ENCODE measurements at places on chromosomes 5 and 9.
A peak's percentile ranks its signal among the peaks of the same experiment; 100 is the strongest.

- no peak for DNase-seq
Observed at GRCh38 chr5:135596788-135597187, 18.0 kb upstream of the CXCL14 start.

DNA sequence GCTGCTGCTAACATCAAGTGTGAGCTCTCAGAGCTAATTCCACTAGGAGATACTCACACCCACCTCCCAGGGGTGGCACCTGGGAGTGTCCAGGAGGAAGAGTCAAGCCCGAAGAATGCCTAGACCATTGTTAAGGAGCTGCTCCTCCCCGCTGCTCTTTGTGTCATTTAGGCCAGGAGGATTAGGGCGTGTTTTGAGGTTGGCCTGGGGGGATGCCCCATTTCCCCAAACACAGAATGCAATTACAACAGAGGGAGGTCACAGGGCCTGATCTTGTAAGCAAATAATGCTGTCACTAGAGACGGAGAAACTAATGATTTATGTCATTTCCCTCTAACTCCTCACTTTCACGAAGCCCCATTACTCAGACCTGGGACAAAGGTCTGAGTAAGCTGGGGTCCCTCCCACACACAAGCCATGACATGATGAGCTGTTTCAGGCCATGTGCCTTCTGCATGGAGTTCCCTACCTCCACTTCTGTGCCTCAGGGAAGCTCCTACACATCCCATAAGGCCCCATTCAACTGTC, 312.5 kb downstream of the ACTL7B start:
- DNase-seq = peak; percentile 23

- no peak for DNase-seq
Observed at GRCh38 chr5:32022638-32023037, 151.5 kb downstream of the GOLPH3 start.

GRCh38 chr9:6644346-6645104, 1.0 kb downstream of the GLDC start:
- DNase-seq = no peak

- no peak for DNase-seq
Observed at GRCh38 chr5:123512611-123513461, 859 bp downstream of the CSNK1G3 start.

DNA sequence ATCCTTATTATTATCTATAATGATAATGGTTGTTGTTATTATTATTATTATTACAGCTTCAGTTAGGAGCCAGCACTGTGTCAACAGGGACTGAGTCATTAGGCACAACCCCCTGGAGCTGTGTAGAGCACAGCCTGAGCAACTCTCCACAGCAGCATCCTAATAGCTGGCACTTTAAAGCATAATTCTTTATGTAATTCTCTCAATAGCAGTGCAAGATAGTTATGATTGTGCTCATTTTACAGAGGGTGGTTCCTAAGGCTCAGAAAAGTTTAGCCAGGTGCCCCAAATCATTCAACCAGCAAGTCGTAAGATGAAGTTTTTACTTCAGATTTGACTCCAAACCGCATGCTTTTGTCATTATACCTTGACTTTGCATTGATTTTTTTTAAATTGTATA, 390.3 kb downstream of the ANXA1 start:
- DNase-seq = no peak

- DNase-seq = no peak
Observed at GRCh38 chr9:19533373-19533772, 124.6 kb downstream of the ACER2 start.

DNA sequence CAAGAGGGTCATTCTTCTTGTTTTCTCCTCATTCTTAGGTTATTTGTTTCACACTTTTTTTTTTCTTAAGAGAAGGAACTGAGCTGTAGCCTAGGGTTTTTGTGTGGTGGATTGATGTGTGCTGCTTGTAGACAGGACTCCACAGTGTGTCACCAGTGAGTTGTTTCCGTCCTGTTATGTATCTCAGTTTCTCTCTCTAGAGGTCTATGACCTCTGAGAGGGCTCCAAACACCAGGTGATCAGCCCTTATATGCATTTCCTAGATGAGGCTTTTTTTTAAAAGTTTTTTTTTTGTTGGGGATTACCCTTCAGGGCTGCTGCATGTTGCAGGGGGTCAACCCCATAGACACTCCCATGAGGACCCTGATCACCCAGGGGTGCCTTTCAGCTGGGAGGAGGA, 124.2 kb upstream of the MAST4 start:
- no peak for DNase-seq

DNA sequence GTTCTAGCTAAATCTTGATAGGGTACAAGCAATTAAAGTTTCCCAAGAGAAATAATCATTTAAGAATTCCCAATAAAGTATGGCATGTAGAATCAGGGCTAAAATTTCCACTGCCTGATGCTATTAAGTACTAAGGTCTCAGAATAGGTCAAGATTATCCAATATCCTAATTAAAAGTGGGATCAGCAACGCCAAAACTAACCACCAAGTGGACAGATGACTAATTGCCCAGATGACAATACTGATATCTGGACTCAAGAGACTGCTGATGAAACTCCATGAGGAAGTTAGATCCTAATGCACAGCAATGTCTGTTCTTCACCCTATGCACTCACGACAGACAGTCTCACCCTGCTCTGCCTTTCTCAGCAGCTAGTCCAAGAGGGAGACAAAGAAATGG, 14.3 kb downstream of the DEPDC1B start:
- no peak for DNase-seq

GRCh38 chr5:74122175-74122574, 496.2 kb downstream of the ARHGEF28 start:
- peak; percentile 28 for DNase-seq

GRCh38 chr9:72703574-72703973, 182.2 kb downstream of the TMC1 start:
- DNase-seq = peak; percentile 39

DNA sequence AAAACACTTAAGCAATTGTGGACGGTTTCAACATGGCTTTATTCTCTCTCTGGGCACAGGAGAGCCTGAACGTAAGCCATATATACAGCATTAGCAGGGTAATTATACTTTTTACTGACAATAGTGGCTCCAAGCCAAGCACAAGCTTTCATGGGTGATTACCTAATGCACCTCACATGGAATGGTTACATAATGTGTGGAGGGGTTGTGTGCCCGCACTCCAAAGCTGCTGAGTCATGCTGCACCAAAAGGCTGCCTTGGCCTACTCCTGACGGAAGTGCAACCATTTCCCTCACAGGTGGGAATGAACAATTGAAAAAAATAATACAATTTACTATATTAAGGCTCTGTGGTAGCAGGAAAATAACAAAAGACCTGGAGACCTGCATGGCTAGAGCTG, 86.5 kb upstream of the ATP10B start:
- DNase-seq = no peak

- DNase-seq = peak; percentile 51
Observed at GRCh38 chr5:179345433-179346321, at the start of gene ADAMTS2. TSS of gene ADAMTS2 (minus strand) at chr5:179345461. CDS start at chr5:179345328, 133 bp downstream.

DNA sequence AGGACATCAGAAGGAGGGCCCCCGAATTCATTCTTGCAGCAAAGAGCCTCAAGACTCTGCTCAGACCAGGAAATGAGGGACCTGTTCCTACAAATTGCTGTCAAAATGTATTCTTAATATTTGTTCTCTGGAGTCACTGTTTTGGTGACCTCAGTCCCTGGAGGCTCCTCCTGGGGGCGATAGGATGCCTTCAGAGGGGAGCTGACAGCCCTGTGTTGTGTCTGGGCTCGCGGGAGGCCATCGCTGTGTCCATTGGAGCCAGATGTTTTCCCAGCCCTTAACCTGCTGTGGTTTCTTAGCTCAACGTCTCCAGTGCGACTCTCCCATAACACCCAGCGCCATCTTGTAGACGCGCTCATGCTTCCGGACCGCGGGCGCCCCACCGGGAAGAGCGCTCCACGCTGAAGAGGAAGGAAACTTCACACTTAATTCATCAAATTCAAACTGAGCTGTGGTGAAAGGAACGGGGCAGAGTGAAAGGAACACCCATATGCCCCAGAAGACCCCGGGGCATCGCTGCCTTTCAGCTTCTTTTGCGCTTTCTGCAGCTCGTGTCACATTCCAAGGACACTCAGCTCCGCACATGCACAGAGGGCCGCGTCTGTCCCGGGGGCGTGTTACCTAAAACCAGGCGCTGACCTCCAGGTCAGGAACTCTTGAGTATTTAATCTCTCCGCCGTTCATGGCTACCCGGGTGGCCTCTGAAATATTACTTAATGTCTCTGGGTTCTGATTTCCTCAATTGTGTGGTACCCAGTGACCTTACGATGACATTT, 112.3 kb upstream of the GDNF start:
- no peak for DNase-seq

DNA sequence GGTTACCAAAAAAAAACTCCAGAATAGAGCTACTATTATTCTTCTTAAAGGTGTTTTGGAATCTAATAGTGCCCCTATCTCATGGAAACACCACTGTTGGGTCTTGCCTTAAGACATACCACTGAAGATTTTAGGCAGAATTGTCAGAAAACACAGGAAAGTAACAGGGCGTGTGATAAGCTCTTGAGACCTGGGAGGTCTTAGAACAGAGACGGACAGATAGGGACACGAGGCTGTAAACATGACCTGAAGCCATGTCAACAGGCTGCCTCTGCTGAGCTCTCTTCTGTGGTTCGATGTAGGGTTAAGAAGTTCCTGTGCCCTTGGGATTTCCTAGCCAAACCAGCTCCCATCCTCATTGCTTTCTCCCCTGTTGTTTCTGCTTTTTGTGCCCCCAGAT, 69.3 kb downstream of the CTSL start:
- no peak for DNase-seq

DNA sequence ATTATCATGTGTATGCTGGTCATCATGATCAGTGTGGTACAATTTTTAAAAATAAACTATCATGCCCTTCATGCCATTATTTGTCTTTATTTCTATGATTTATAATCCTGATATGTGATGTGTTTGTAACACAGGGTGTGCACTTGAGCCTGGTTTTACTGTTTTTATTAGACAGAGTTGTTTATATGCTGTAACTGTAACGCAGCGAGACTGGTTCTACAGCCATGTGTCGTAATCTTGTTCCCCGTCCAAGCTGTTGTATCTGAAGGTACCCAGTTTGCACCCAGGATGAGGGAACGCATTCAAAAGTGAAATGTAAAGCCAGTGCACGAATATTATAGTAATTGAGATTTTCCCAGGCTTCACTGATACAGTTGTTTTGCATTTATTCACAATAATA, 28.2 kb downstream of the SNX18 start:
- no peak for DNase-seq

- peak; percentile 49 for DNase-seq
Observed at GRCh38 chr9:133160742-133161546, 2.8 kb downstream of the GBGT1 start.

- peak; percentile 70 for DNase-seq
Observed at GRCh38 chr5:58156361-58156760, 303.5 kb downstream of the PLK2 start.

- peak; percentile 77 for DNase-seq
Observed at GRCh38 chr9:99105152-99106043, 485 bp downstream of the TGFBR1 start.

GRCh38 chr5:9069650-9070049, 476.2 kb downstream of the SEMA5A start:
- DNase-seq = peak; percentile 41

- DNase-seq = peak; percentile 94
Observed at GRCh38 chr5:96657068-96657467, 5.1 kb upstream of the CAST start.

GRCh38 chr5:89043676-89044075, 160.7 kb upstream of the MEF2C start:
- DNase-seq = peak; percentile 36

- DNase-seq = no peak
Observed at GRCh38 chr9:113868501-113868900, 7.6 kb upstream of the ZNF618 start.

- peak; percentile 93 for DNase-seq
Observed at GRCh38 chr5:43193181-43193893, 1.3 kb downstream of the NIM1K start.

- peak; percentile 73 for DNase-seq
Observed at GRCh38 chr5:143376911-143377813, 26.3 kb downstream of the NR3C1 start.

DNA sequence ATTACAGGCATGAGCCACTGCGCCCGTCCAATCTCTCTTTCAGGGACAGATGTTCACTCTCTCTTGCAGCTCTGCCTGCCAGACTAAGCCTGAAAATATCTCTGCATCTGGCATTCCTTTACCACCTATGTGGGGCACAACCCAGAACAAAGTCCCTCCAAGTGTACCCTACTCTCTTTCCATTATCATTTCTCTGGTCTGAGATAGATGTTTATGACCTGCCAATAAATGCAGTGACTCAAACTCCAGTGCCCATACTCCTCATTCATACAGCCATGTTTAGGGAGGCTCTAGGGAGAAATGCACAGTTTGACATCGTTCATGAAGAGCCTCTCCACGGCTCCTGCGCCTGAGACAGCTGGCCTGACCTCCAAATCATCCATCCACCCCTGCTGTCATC, at the start of gene BTNL3:
Gene BTNL3 (plus strand): TSS at position 255 of the 400 bp plus-strand sequence. CDS start 183 bp downstream, outside the sequence.
- DNase-seq = no peak

GRCh38 chr5:154258531-154259217, 68.1 kb downstream of the GALNT10 start:
- DNase-seq = no peak

DNA sequence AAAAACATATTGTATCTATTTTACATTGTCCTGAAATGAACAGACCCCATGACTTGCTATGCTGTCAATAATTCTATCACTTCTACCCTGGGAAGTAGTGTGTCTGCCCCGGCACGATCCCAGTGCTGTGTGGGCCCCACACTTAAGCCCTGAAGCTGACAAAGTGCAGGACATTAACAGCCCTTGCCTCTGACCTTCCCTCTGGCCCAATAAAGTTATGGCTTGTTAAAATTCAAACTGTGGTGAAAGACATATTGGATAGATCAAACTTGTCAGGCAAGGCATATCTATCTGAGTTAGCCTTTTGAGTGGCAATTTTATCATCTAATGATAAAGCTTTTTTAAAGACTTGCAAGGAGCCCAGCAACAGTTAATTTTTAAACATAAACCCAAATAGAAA, 229.2 kb downstream of the SPOCK1 start:
- DNase-seq = no peak

GRCh38 chr5:158848634-158849033, 251.1 kb downstream of the EBF1 start:
- no peak for DNase-seq
